ENCODE measurements at places on chromosomes 5 and 9. TPM values are rescaled to one million over a fixed set of nuclear protein-coding genes. Genes with fewer than 3 reads are reported as not detected.

The AQP3 gene
- 36.6 TPM for polyA plus RNA-seq

The OR1Q1 gene
- polyA plus RNA-seq, result not detected

The NINJ1 gene
- polyA plus RNA-seq, result 44.1 TPM

The PCDHA2 gene
- 0.07 TPM for polyA plus RNA-seq

The KCNN2 gene
- polyA plus RNA-seq, result 0.19 TPM

The PCA3 gene
- not detected for polyA plus RNA-seq

The VCAN gene
- 3.3 TPM for polyA plus RNA-seq

The DOLPP1 gene
- 28.4 TPM for polyA plus RNA-seq

The LIX1 gene
- not detected for polyA plus RNA-seq

The SIT1 gene
- 5.9 TPM for polyA plus RNA-seq

GRCh38 chr9:85213650-85214607, 527.8 kb downstream of the AGTPBP1 start:
- no peaks in the 10 kb centered on the region for H3K4me1 ChIP-seq
- no peaks in the 10 kb centered on the region for H3K36me3 ChIP-seq
- H3K4me3 ChIP-seq, result no peak overlapping the region
- DNase-seq, result no peak

DNA sequence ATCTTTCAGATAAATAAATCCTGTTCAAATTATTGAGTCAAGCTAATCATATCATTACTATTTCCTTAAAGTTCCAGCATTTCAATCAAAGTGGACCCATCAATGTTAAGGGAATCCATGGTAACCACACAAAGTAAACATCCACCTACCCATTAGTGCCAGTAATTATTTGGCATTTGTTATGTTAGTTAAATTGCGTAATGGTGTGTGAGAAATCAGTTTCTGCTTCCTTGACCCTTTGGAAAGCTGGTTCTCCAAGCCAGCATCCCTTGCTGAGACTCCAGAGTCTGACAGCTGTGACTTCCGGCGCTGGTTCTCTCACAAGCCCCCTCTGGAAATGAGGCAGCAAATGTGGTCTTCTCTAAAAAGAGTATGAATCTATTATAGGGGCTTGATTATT, 308.6 kb upstream of the EFNA5 start:
- H3K4me1 ChIP-seq, result peaks cover 3% of the 10 kb centered on the region
- no peak for DNase-seq
- H3K27ac ChIP-seq, result no peak overlapping the region
- H3K27me3 ChIP-seq, result no peaks in the 10 kb centered on the region
- H3K4me3 ChIP-seq, result no peak overlapping the region
- H3K36me3 ChIP-seq, result no peaks in the 10 kb centered on the region

DNA sequence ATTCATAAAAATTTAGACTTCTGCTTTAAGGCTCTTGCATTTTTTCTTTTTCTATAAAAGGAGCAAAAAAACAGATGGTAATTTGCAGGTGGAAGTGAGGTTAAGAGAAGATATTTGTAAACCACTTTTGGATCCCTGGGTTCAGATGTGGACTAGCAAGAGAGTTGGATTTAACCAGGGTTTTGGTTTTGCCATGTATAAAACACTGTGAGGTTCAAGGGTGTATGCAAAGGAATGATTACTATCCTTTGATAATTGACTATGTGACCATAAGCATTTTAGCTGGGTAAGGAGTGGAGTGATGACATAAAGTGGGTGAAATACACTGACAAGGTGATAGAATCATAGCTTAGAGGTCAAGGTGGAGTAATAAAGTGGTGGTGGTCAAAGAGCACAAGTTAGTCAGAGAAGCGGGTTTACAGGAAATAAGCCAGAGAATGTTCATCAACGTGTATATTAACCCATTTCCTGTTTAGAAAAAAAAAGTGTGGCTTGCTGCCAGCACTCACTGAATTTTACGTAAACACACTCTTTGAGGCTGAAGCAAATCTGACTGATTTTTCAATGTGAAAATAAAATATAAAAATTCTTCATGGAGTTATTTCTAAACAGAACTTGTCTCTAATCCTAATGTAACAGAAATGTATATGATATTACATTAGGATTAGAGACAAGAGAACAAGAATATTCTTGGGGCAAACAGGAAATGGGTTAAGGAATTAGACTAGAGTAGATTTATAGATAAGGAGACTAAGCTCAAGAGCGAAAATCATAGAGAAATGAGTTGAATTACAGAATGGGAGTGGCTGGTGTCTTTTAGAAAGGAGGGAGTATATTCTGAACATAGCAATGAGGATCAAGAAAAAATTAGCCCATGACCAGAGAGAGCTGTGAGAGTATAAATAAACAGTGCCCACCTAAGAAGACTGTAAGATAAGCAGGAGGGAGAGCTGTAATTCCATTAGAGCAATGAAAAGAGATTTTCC, 74.5 kb downstream of the CDKN2A start:
- H3K27me3 ChIP-seq, result no peaks in the 10 kb centered on the region
- DNase-seq, result peak; percentile 77
- H3K4me1 ChIP-seq, result no peaks in the 10 kb centered on the region
- peak overlapping the region; percentile 15 for H3K27ac ChIP-seq
- no peaks in the 10 kb centered on the region for H3K36me3 ChIP-seq

DNA sequence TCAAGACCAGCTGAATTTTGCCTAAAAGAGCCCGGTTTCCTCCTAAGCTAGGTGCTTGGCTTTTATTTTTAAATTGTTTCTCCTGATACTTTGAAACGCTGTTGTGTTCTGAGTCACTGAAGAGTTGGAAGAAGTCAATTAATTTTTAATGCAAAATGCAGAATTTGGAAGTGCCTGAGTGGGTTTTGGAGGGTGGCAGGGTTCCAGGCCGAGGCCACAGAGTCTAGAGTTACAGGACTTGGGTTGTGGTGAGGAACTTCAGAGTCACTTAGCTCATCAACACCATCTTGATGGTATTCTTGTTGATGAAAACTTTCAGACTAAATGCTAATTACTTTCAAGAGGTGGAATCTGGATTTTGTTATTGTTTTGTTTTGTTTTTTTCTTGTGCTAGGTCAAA, 130.6 kb downstream of the PDZD2 start:
- no peak overlapping the region for H3K4me3 ChIP-seq
- no peaks in the 10 kb centered on the region for H3K27me3 ChIP-seq
- DNase-seq, result no peak
- no peak overlapping the region for H3K27ac ChIP-seq
- H3K36me3 ChIP-seq, result no peaks in the 10 kb centered on the region
- H3K4me1 ChIP-seq, result no peaks in the 10 kb centered on the region

- no peaks in the 10 kb centered on the region for H3K27me3 ChIP-seq
- no peak for DNase-seq
- no peaks in the 10 kb centered on the region for H3K4me1 ChIP-seq
- H3K27ac ChIP-seq, result no peak overlapping the region
- no peaks in the 10 kb centered on the region for H3K36me3 ChIP-seq
- no peak overlapping the region for H3K4me3 ChIP-seq
Measured at GRCh38 chr9:4050916-4051315, 249.0 kb downstream of the GLIS3 start.

GRCh38 chr9:3256571-3257330, 269.1 kb downstream of the RFX3 start:
- no peak for DNase-seq
- H3K27ac ChIP-seq, result no peak overlapping the region
- no peaks in the 10 kb centered on the region for H3K36me3 ChIP-seq

- H3K4me3 ChIP-seq, result no peak overlapping the region
- no peaks in the 10 kb centered on the region for H3K27me3 ChIP-seq
- H3K4me1 ChIP-seq, result no peaks in the 10 kb centered on the region
Measured at GRCh38 chr9:121308765-121309164, 40.8 kb downstream of the GSN start.

DNA sequence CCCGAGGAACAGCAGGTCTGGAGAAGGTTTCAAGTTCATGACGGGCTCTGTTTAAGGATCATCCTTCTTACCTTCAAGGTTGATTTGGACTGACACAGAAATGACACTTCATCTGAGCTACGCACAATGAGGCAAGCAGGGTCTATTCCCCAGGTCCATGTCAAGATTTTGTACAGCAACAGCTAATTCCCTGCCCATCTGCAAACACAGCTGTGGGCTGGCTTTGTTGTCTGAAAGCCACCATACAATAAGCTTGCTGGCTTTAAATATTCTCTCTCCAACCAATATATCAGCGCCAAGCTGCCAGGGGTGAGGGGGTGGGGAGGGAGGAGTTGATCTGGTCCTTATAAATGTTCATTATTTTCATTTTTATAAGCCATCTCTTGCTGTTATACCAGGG, 92.0 kb downstream of the OTULIN start:
- no peaks in the 10 kb centered on the region for H3K36me3 ChIP-seq
- H3K4me1 ChIP-seq, result no peaks in the 10 kb centered on the region
- H3K4me3 ChIP-seq, result no peak overlapping the region
- DNase-seq, result no peak
- H3K27ac ChIP-seq, result no peak overlapping the region

- H3K27ac ChIP-seq, result no peak overlapping the region
- no peak for DNase-seq
- H3K4me3 ChIP-seq, result no peak overlapping the region
- H3K27me3 ChIP-seq, result no peaks in the 10 kb centered on the region
Measured at GRCh38 chr5:103272377-103272776, 13.8 kb downstream of the MACIR start.

DNA sequence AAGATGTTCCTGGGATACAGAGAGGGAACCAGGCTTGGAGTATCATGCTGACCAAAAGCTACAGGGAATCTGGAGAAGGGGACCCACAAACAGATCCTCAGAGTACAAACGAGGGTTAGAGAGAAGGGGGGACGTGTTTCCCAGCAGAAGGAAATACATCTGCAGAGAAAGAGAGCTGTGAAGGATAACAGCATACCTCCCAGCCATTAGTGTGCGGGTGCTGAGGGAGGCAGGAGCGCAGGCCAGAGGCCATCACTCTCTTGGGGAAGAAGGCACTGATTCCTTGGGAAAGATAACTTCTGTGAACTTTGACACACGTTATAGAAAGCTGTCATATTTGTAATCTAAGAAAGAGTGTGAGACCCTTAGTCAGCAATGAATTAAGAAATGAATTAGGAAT, 96.9 kb downstream of the KCNN2 start:
- DNase-seq, result no peak
- no peaks in the 10 kb centered on the region for H3K36me3 ChIP-seq
- no peak overlapping the region for H3K27ac ChIP-seq
- no peaks in the 10 kb centered on the region for H3K4me1 ChIP-seq
- no peaks in the 10 kb centered on the region for H3K27me3 ChIP-seq

- peaks cover 10% of the 10 kb centered on the region for H3K36me3 ChIP-seq
- no peak overlapping the region for H3K4me3 ChIP-seq
- H3K27me3 ChIP-seq, result no peaks in the 10 kb centered on the region
- H3K4me1 ChIP-seq, result peaks cover 20% of the 10 kb centered on the region
Measured at GRCh38 chr5:56825222-56825824, 10.0 kb downstream of the MAP3K1 start.

DNA sequence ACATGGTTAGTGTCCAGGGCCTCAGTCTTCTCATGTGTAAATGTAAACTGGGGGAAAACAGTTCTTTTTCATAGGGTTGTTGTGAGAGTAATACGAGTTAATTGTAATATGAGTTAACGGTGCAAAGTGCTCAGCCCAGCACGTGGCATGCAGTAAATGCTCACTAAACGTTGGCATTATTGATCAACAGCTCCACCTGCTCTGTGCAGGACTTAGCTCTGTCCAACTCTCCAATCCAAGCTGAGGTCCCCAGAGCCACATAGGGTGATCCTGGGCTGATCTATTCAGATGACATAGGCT, 28.3 kb downstream of the SPOCK1 start:
- H3K4me1 ChIP-seq, result no peaks in the 10 kb centered on the region
- peaks cover 2% of the 10 kb centered on the region for H3K27me3 ChIP-seq
- H3K4me3 ChIP-seq, result no peak overlapping the region
- H3K27ac ChIP-seq, result no peak overlapping the region

- no peak for DNase-seq
- H3K4me3 ChIP-seq, result no peak overlapping the region
- H3K4me1 ChIP-seq, result peaks cover 26% of the 10 kb centered on the region
- no peak overlapping the region for H3K27ac ChIP-seq
- peaks cover 47% of the 10 kb centered on the region for H3K27me3 ChIP-seq
- no peaks in the 10 kb centered on the region for H3K36me3 ChIP-seq
Measured at GRCh38 chr5:88145221-88145610, 123.4 kb downstream of the TMEM161B start.

- H3K27ac ChIP-seq, result no peak overlapping the region
- H3K4me3 ChIP-seq, result no peak overlapping the region
- no peaks in the 10 kb centered on the region for H3K27me3 ChIP-seq
- H3K4me1 ChIP-seq, result peaks cover 3% of the 10 kb centered on the region
- DNase-seq, result no peak
Measured at GRCh38 chr9:36039696-36040095, 3.0 kb downstream of the RECK start.

GRCh38 chr9:29838491-29839020, 2265.3 kb upstream of the C9orf72 start:
- no peaks in the 10 kb centered on the region for H3K27me3 ChIP-seq
- H3K4me3 ChIP-seq, result no peak overlapping the region
- H3K4me1 ChIP-seq, result no peaks in the 10 kb centered on the region
- H3K36me3 ChIP-seq, result no peaks in the 10 kb centered on the region
- no peak overlapping the region for H3K27ac ChIP-seq

Data from small intestine (tissue), 16 donors.